ENCODE measurements at places on chromosomes 11 and 22.

DNA sequence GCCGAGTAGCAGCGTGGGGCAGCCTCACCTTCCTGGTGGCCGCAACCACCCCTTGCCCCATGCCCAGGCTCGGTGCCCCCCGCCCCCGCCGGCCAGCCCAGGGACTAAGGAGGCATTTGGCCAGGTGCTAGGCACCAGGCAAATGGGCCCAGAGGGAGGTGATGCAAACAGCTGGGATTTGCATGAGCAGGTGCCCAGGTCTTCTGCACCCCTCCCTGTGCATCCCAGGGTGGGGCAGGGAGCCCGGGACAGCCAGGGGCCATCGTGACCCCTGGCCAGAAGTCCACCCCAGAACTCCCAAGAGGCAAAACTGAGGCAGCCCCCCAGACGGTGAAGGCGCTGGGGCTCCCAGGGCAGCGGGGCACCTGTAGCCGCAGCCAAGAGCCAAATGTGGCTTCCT is 18.1 kb downstream of the TRPM5 start:
- DNase-seq, result no peak

DNA sequence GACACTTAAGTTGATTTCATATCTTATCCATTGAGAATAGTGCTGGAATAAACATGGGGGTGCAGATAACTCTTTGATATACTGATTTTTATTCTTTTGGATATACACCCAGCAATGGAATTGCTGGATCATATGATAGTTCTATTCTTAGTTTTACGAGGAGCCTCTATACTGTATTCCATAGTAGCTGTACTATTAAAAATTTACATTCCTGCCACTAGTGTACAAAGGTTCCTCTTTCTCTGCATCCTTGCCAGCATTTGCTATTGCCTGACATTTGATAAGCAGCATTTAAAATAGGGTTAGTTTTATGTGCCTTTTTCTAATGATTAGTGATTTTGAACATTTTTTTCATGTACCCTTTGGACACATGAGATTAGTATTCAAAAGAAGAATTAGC is 554.2 kb downstream of the JRKL start:
- DNase-seq, result no peak

DNA sequence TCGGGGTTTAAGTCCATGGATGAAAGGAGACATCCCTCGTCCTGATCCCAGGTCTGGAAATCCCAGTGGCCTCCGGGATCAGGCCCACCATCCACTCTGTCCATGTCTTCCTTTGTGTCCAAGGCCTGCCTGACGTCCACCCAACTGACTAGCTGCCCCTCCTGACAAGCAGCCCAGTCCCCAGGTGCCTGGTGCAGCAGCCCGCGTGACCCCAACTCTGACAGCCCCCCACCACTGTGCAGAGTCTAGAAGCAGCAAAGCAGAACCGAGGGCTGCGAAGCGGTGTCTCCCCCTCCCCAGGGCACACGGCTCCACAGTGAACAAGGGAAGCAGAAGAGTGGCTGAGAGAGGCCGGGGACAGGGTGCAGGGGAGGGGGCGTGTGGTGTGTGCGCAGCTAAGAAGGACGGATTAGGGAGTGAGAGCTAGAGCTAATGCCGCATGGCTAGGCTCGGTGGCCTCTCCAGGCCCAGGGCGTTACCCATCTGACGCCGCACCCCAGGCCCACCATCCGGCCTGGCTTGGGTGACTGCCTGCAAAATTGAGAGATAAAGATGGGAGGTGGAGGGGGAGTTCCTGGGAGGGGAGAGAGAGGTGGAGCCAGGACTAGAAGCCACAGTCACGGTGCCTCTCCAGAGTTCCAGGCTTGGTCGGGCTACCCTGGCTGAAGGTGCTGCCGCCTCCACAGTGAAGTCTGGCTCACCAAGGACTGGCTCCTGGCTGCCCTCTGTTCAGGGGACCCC is 16.6 kb upstream of the BAIAP2L2 start:
- DNase-seq, result no peak

DNA sequence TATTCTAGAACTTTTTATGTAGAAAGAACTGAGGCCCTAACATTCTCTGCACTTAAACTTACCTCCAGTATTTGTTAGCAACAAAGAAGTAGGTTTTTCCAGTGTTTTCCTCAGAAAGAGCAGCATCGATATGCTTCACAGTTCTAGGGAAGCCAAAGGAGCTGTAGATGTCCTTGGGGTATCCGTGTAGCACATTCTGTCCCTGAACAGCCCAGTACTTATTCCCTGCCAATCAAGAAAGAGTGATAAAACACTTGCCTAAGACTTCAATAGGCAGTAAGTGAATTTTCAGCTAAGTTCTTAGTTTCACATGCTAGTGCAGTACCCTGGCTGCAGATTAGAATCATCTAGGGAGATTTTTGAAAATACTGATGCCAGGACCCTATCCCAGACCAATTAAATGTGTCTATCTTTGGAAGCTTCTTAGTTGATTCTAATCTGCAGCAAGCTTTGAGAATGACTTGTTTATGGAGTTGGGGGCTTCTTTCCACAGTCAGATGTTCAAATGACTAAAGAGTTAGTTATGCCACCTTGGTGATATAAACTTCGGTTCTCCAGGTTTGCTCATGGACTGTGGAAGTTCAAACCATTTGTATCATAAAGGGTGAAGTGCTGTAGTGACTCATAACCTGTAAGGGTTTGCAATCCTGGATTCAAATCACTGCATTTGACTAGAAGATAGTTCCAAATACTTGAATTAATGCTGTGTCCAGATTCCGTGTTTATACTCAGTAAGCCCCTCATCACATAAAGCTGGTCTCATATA is 6.5 kb downstream of the MMP1 start:
- DNase-seq, result no peak

DNA sequence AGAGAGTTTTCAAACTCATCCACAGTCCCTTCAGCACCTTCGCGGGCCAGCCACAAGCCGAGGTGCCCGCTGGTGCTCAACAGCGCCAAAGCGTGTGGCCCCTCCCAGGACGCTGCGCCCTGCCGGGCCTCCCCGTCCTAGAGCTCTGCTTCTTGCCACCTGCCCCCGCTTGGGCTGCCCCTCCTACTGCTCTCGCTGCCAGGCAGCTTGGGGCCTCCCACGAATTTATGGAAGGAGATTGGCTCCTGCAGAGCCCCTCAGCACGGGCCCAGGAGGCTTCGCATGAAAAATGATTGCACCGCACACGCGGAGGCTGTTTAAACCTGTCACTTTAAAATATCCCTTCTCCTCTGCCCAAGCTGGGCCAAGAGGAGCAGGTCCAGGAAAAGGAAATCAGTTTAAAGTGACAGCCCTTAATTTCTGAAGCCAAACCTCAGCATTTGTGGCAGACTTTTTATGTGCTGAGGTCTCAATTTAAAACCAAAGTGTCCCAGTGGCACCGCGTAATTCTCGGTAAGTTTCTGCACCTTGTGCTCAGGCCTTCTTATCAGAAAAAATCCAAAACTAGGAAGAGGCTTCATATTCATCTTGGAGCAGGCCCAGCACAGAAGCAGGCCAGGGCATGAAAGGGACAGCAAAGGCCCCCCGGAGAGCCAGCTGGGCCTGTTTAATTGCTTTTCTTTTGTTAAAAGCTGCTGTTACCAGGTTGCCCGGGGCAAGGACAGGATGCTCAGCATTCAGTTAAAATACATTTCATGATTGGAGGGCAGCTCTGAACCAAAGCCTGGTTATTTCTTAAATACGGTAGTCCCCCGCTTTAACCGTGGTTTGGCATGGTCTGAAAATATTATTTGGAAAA is 303.6 kb downstream of the OPCML start:
- DNase-seq, result no peak

GRCh38 chr22:42991010-42991651 is 23.8 kb downstream of the PACSIN2 start:
- no peak for DNase-seq

- no peak for DNase-seq
Measured at GRCh38 chr22:30866811-30867271, 101.7 kb downstream of the MORC2 start.

DNA sequence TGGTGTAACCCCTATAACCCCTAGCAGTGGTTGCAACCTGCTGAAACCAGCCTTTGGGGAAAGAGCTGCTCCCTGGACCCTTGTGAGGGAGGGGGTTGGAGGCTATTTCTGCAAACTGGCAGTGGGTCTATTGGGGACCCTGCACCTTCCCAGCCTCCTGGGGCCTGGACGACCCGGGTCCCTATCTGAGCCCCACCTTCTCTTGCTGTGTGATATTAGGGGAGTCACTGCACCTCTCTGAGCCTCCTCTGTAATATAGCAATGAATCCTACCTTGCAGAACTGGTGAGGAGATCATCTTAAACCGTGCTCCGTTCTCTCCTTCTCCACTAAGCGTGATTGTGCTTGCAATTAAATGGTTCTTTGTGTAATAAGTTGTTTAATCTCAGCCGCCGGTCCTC is 24.0 kb upstream of the MPPED1 start:
- DNase-seq, result no peak

GRCh38 chr22:48146426-48146825 is 1384.0 kb downstream of the TBC1D22A start:
- DNase-seq, result no peak

- no peak for DNase-seq
Measured at GRCh38 chr11:95363164-95363563, 132.2 kb upstream of the SESN3 start.

DNA sequence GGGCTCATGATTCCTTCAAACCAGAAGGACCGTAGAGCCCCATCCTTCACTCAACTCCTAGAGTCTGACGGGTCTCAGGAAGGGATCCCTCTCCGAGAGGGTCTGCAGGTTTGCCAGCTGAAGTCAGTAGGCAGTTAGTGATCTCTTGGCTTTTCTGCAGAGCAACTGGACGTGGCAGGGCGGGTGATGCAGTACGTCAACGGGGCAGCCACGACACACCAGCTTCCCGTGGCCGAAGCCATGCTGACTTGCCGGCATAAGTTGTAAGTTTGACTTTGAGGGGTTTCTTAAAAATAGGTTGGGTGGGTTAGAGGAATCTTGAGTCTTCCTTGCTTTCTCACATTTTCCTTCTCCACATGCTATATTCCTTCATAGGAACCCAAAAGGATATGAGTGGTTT is 33.3 kb upstream of the RAB1B start:
- DNase-seq, result no peak

- no peak for DNase-seq
Measured at GRCh38 chr11:116037861-116038260, 533.6 kb upstream of the CADM1 start.

GRCh38 chr11:113947994-113948393 is 26.9 kb upstream of the HTR3A start:
- DNase-seq, result no peak

GRCh38 chr22:33735978-33736377 is 184.3 kb downstream of the LARGE1 start:
- no peak for DNase-seq

- no peak for DNase-seq
Measured at GRCh38 chr11:13160346-13160745, 117.2 kb upstream of the BMAL1 start.

DNA sequence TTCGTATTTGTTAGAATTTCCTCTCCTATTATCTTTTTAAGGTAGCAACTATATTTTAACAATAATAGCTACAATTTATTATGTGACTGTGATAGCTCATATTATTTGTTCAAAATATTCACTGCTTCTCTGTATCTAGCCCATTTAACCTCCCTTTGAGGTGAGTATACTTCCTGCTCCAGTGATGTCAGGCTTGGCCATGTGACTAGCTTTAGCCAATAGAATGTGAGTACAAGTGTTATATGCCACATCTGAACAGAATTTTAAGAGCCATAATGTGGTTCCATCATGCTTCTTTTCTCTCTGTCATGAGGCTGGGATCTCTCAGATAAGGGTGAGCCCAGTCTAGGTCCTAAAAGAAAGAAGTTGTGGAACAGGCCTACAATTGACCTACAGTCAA is 217.6 kb downstream of the TTC28 start:
- no peak for DNase-seq

GRCh38 chr11:65414776-65415498 is 7.7 kb upstream of the NEAT1 start:
- no peak for DNase-seq

DNA sequence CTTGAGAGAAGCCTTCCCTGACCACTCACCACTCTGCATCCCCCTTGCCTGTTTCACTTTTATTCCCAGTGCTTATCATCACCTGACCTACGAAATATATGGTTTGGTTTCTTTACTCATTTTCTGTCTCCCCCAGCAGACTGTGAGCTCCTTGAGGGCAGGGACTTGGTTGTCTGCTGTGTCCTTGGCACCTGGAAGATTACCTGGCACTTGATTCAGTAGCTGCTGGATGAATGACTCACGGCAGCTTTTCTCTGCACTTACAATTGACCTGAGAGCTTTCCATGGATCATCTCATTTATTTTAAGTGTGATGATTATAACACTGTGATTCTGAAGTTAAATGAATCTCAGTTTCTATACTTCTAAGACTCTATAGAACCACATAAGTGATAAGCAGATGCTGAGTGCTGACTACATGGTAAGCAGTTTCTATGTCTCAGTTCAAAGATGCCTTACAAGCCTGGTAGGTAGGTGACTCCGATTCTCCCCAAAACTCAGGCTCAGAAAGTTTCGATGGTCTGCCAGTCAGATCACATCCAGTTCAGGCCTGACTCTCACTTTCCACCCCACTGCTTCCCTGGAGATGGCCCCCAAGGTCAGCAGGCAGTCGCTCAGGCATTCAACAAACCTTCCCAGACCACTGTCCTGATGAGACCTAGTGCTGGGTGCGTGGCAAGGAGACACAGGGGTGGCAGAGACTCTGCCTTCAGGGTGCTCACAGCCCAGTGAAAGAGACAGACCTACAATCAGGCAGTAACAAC is 11.6 kb downstream of the IL2RB start:
- DNase-seq, result no peak

- no peak for DNase-seq
Measured at GRCh38 chr22:21753374-21754111, 17.9 kb upstream of the YPEL1 start.

DNA sequence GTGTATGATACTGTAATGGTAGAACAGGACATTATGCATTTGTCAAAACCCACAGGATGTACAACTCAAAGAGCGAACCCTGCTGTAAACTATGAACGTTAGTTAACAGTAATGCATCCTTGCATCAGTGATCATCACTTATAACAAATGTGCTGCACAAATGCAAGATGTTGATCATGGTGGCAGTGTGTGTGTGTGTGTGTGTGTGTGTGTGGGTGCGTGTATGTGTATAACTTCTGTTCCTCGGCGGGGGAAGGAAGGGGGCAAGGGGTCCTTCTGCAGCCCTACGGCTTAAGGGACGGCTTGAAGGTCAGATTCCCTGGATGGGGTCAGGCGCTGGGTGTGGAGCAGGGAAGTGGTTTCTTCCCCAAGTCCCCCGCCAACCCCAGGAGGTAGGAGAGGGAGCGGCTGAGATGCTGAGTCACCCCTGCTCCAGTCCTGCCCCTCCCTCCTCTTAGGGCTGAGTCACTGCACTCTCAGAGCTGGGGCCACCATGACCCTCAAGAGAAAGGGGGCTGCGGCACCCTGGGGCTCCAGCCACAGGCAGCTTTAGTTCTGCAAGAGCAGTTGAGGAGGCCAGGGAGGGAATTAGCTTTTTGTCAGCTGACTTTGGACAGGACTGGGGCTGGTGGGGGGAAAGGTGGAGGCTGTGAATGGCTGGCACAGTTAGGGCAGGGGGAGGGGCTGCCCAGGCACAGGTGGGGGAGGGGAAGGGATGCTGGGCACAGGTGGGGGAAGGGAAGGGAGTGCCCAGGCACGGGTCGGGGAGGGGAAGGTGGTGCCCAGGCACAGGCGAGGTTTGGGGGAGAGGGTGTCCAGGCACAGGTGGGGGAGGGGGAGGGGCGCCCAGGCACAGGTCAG is 8.8 kb upstream of the CTSD start:
- DNase-seq, result peak; percentile 90

GRCh38 chr11:75673977-75674582 is 5.2 kb upstream of the MAP6 start:
- DNase-seq, result no peak

Measured in spleen (tissue), 13 donors.